ENCODE measurements at places on chromosomes 1 and 21. TPM values are rescaled to one million over a fixed set of nuclear protein-coding genes. Genes with fewer than 3 reads are reported as not detected.

The TRIM67 gene
- total RNA-seq: not detected

The PCP4 gene
- total RNA-seq: not detected

The NBPF6 gene
- not detected for total RNA-seq

The ZNF669 gene
- total RNA-seq: 5.2 TPM

The LCE2B gene
- total RNA-seq: not detected

The HRNR gene
- total RNA-seq: not detected

The ARL8A gene
- 21.4 TPM for total RNA-seq

The OLIG2 gene
- not detected for total RNA-seq

The CYYR1 gene
- 3.2 TPM for total RNA-seq

The TAL1 gene
- total RNA-seq: not detected

The LINGO4 gene
- not detected for total RNA-seq

The ADORA3 gene
- not detected for total RNA-seq

The OR6N1 gene
- total RNA-seq: not detected

The LHX8 gene
- not detected for total RNA-seq

The KCNE2 gene
- not detected for total RNA-seq

The AJAP1 gene
- 0.56 TPM for total RNA-seq

The TFF2 gene
- not detected for total RNA-seq
